ENCODE measurements at places on chromosomes 6 and 20.

- DNase-seq: peak; percentile 22
Measured at GRCh38 chr6:155314773-155315515, 660 bp upstream of the TFB1M start.

DNA sequence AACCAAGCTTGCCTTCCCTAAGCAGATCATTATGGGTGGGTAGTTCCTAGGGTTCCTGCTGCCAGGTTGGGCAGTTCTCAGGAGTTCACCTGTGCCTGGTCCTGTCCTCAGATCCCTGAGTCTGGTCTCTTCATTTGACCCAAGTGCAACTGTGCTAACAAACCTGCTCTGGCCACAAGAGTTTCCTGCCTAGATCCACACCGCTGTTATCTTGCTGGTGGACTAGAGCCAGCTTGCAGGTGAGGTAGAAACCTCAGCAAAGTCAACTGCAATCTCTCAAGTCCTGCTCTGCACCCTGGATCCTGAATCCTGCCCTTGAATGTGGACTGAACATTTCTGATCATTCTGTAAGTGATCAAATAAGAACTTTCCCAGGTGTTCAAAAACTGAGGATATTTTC lies 191.8 kb upstream of the LRFN2 start:
- DNase-seq: no peak

- DNase-seq: no peak
Measured at GRCh38 chr6:35474131-35474941, 6.1 kb downstream of the RPL10A start.

- no peak for DNase-seq
Measured at GRCh38 chr6:66866801-66867200, 1159.8 kb upstream of the EYS start.

DNA sequence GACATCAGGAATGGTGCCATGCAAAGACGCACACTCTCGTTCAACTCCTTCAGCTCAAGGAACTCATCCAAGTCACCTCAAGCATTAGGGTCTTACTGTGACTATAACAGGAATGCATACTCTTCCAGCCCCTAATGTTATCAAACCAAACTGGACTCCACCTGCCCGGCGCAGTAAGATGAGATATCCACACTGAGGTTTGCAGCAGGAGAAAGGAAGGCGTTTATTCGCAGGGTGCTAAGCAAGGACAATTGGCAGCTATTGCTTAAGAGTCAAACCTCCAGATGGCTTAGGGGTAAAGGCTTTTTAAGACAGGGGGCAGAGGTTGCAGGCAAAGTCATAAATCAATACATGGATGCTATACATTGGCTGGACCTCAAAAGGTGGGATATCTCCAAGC lies 159.4 kb upstream of the TAB2 start:
- DNase-seq: no peak

DNA sequence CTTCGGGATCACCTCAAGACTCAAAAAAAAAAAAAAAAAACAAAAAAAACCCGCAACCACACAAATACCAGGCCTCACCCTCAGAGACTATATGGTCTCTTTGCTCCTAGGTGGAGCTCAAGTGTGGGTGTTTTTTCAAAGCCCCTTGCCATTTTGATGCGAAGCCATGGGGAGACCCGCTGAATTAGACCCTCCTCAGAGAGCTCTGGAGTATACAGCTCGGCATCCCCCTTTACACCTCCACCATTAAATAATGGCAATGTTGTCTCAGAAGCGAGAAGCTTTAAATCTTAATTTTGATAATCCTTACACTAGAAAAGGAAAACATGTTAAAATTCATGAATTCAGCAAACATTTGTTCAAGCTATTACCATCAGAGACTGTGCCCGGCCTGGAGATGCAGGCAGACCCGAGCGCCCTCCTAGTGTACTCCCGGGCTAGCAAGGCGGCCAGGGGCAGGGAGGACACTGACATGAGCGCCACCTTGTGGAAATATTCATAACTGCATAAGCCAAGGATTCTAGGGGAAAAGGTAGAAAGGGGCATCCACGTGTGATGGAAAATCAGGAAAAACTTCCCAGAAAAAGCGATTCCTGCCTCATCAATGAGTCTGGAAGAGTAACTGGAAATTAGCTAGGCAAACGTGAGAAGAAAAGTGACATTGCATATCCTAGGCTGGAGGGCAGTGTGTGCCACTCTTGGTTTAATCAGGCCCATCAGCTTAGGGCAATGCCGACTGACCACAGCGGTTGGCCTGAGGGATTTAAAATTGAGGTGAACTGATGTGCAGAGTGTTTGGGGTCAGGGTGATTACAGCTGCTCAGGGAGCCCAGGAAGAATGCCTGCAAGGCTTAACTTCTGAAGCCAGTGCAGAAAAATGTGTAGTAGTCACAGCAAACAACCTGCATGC lies 72.5 kb downstream of the B3GAT2 start:
- peak; percentile 41 for DNase-seq

DNA sequence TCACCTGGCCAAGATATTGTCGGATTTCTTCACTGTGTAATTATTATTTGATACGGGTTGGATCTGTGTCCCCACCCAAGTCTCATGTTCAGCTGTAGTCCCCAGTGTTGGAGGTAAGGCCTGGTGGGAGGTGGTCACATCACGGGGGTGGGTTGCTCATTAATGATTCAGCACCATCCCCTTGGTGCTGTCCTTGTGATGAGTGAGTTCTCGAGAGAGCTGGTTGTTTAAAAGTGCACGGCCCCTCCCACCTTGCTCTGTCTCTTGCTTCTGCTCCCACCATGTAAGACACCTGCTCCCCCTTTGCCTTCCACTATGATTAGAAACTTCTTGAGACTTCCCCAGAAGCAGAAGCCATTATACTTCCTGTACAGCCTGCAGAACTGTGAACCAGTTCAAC lies 173.9 kb upstream of the PMEPA1 start:
- no peak for DNase-seq

DNA sequence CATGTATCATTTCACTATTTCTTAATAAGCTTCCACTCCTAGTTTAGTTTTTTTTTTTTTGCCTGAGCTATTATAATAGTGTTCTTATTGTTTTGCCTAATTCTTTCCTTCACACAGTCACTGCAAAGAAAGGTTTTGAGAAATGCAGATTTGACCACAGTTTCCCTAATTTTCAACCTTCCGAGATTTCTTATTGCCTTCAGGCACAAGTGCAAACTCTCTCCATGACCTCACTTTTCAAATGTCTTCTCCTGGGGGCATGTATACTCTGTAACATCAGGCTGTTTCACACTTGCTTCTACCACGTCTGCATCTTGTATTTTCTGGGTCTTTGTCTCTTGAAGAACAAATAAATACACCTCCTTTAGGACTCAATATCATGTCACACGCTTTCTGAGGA lies 339.0 kb upstream of the CITED2 start:
- no peak for DNase-seq

GRCh38 chr20:20369250-20370093 lies 1.6 kb downstream of the INSM1 start:
- DNase-seq: no peak

- DNase-seq: no peak
Measured at GRCh38 chr6:151434369-151434768, 17.6 kb downstream of the RMND1 start.

DNA sequence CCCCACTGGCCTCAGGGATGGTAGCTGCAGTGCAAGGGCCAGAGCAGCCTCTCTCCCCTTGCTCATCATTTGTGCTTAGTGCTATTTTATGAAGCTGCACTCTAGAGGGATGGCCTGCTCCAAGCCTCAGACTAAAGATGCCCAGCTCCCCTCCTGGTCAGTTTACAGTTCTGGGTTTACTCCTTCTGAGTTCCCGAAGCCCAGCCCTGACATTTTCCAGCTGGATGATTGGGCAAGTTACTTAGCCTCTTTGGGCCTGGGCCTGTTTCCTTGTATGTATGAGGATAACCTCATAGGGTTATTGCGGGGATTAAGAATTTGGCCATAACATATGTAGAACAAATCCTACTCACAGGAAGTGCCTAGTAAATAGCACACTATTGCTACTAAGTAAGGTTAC lies 31.8 kb upstream of the EMILIN3 start:
- DNase-seq: no peak

DNA sequence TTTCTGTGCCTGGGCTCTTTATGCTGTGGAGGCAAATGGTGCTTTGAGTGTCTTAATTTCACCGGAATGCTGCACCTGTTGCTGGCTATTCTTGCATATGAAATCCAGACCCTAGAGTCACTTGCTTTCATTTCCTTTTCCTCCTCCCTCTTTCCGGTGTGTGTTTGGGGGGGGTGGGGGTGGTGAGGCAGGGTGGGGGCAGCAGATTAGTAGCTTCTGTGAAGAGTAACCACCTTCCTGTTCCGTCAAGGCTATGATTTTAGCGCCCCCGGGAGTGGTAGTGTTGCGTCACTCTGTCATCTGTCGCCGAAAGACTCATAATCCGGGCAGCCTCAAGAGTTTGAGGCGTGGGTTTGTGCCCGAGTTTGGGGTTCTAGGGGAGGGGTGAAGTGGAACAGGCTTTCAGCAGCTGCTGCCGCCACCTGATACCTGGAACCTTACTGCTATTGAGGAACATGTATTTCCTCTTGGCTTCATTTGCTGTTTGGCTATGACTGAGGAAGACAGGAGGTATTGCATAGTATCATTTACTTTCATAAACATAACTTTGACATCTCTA lies 49.1 kb downstream of the UTRN start:
- DNase-seq: peak; percentile 45

GRCh38 chr6:45477790-45478189 lies 100.1 kb upstream of the SUPT3H start:
- DNase-seq: no peak

DNA sequence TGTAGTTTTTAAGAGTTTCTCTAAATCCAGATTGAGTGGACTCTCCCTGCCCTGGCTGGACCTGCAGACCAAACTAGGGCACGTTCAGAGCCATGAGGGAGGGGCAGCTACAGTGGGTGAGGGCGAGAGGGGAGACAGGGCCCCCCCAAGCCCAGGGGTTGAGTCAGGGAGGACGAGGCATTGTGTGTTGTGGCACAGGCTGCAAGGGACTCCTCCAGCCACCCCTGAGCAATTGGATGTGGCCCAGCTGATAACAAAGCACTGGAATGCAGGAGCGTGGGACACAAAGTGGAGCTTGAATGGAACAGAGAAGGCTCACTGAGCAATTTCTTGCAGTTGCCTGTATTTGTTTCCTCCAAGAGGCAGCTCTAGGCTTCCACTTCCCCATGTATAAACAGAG lies 43.5 kb upstream of the MYL9 start:
- no peak for DNase-seq

GRCh38 chr6:149128489-149129145 lies 188.9 kb upstream of the TAB2 start:
- DNase-seq: no peak

GRCh38 chr6:98843271-98844243 lies 9.2 kb downstream of the POU3F2 start:
- no peak for DNase-seq

GRCh38 chr6:110815015-110815410 lies 256 bp downstream of the CDK19 start:
- no peak for DNase-seq

- DNase-seq: no peak
Measured at GRCh38 chr20:43957392-43957791, 42.7 kb downstream of the TOX2 start.

GRCh38 chr6:12801141-12801540 lies 84.6 kb downstream of the PHACTR1 start:
- DNase-seq: no peak

- peak; percentile 53 for DNase-seq
Measured at GRCh38 chr6:33344701-33345697, 27.5 kb upstream of the ZBTB22 start.

- DNase-seq: no peak
Measured at GRCh38 chr6:2108700-2109306, 136.6 kb downstream of the GMDS start.

- no peak for DNase-seq
Measured at GRCh38 chr6:20254295-20254694, 42.0 kb upstream of the MBOAT1 start.

DNA sequence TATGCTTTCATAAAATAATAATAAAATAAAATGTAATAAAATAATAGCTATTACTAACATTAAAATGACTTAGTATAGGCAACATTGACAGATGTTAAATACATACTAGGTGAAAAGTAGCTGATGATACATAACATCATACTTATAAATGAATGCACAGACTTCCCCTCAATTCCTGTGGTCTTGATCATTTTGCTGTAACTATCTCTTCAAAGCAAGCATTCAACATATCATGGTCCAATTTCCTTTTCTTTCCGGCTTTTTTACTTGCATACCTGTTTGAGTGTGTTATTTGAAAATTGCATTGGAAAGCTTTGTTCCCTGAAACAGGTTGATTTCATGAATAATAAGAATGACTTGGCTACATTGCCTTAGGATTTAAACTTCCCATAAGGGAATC lies 309.3 kb downstream of the HDGFL1 start:
- no peak for DNase-seq

- DNase-seq: peak; percentile 42
Measured at GRCh38 chr6:165884813-165885765, 222.0 kb upstream of the PDE10A start.

GRCh38 chr20:11952639-11953038 lies 34.9 kb downstream of the BTBD3 start:
- no peak for DNase-seq

DNA sequence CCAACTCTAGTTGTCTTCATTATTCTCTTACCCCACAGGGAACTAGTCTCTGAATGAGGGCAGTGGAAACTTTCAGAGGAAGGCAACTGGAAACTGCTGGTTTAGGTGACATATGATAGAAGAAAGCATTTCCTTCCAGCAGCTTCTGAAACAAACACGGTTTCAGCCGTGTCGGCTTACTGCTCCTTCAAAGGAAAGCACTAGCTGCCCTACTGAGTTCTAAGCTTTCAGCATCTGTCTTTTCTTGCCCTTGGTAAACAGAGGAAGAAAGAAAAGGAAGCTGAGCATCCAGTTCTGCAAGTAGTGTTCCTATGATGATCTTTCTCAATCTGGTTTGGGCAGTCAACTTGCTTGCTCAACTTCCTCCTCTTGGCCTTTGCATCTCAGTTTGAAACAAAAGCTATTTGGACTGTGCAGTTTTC lies 117.5 kb upstream of the CEP85L start:
- no peak for DNase-seq

- DNase-seq: no peak
Measured at GRCh38 chr20:52096117-52096516, 95.5 kb downstream of the ZFP64 start.

DNA sequence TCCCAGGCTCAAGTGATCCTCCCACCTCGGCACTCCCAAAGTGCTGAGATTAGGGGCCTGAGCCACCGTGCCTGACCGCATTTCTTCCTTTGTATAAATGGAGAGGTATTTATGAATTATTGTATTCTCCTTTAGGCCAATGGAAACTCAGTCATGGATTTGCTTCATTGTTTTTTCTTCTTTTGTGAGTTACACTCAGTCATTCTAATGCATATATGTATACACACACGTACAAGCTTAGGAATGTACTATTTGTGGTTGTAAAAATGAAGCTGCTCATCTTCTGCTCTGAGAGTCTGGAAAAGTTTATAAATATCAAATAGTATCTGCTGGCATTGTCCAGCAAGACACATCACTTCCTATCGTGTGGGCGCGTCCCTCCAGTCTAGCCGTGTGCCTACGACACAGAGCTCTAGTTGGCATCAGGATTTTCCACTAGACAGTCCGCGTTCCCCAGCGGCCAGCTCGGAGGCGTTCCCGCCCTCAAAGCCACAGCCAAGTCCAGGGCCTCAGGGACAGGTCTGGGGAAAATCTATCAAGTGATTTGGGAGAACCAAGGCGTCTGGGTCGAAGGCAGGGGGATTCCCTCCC lies 215.2 kb downstream of the NFATC2 start:
- DNase-seq: no peak

GRCh38 chr20:20797521-20798310 lies 85.3 kb upstream of the RALGAPA2 start:
- DNase-seq: no peak
